ENCODE measurements at places on chromosomes 6 and 20.

GRCh38 chr6:93248631-93249030 lies 170.7 kb downstream of the EPHA7 start:
- no peak for DNase-seq

GRCh38 chr20:56274156-56274555 lies 25.6 kb downstream of the MC3R start:
- DNase-seq: no peak

- DNase-seq: no peak
Measured at GRCh38 chr6:53031281-53031680, 33.9 kb upstream of the FBXO9 start.

DNA sequence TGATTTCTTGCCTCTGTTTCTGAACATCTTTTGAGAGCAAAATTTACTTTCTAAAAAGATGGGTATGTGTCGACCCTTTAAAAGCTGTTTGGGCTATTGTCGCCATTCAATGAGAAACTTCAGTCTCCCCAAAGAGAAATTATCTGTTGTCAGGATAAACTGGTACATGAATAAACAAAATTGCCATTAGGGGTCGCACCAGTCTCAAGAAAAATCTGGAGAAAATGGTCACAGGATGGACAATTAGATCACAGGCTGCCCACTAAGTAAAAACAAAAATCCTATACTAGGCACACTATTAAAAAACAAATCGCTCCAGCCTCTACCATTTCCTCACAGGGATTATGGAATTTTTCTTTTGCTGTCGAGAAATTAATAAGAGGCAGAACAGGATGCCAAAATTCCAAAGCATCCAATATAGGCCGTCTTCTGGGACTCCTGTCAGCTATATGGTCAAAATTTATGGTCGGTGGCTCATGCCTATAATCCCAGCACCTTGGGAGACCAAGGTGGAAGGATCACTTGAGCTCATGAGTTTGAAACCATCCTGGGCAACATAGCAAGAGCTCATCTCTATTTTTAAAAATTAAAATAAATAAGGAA lies 5.5 kb upstream of the HLA-E start:
- no peak for DNase-seq

GRCh38 chr20:62313460-62314338 lies 10.9 kb downstream of the ADRM1 start:
- no peak for DNase-seq

DNA sequence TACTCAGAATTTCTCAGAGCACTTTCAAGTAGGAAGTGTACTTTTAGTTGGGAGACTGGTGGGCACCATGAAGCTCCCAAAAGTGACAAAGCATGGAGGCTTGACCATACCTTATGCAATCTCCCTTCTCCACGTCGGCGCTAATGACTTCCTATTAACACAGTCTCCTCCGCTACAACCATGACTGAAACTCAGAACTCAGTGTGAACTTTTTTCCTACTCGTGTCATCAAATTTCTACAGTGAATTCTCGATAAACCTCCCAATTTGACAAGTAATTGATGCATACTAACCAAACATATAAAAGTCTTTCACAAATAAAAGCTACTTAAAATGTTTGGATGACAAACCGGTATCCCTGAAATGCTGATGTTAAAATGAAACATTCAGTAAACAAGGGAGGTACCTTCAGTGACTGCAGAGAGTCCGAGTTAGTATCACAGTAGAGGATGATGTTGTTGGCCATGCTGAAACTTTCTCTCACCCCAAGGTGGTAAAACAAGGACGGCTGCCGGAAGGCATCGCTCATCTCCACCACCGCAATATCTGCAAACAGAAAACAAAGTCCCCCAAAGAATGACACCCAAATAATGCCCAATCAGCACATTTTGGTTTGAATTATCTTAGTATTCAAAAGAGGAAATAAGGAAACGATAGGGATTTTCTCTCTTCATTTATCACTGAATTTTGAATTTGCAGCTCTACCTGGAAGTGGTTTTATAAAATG lies 72.1 kb downstream of the MAP3K5 start:
- DNase-seq: no peak

Measured in stimulated activated CD4-positive, alpha-beta T cell treated with anti-CD3 and anti-CD28 coated beads, Interleukin-2, amount 100 ng/mL, for 24 hours (primary cell).